ENCODE measurements at places on chromosomes 13 and 19.

DNA sequence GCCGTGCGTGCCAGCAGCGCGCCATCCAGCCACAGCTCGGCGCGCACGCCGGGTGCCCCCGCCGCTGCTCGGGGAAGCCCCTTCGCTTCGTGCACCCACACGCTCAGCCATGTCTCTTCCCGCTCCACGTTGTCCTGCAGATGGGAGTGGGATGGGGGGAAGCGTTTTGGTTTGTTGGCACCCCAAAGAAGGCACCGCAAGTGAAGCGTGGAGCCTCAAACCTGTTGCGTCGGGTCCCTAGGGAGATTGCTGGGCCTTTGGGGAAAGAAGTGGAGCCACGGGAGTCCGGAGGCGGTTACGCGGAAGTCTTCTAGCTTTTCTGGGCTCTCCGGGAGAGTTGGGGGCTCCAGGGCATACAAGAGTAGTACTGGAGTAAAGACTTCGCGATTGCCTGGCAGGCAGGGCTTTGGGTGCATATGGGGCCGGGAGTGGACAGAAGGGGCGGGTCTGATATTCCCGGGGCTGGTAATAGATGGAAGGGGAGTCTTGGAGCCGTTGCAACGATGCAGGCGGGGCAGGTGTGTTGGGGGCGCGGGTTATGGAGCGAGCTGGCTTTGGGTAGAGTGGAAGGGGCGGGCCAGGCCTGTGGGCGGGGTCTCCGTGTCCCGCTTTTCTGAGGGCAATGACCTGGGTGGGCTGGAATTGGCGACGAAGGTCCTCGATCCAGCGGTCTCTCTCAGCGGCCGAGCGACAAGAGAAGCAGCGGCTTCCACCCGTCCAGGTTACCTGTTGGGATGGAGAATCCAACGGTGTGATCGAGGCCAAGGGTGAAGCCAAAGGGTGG is 6.5 kb downstream of the RASAL3 start:
- no peak for DNase-seq

- DNase-seq: no peak
Measured at GRCh38 chr13:68993154-68993553, 1114.5 kb upstream of the ATXN8OS start.

DNA sequence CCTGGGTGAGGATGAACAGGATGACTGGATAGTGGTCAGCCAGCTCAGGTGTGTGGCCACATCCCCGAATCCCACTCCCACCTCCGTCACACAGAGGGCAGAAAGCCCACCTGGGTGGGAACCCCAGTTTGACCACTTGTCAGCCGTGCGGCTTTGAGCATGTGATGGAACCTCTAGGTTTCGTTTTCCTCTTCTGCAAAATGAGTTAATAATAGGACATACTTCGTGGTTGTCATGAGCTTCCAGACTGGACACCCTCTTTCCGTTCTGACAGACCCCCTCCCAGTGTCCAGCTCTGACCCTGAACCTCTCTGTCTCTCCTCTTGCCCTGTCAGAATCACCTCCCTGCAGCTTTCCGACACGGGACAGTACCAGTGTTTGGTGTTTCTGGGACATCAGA is 1.8 kb downstream of the AXL start:
- DNase-seq: no peak

GRCh38 chr13:21344662-21345176 is 114.4 kb downstream of the ZDHHC20 start:
- peak; percentile 78 for DNase-seq

DNA sequence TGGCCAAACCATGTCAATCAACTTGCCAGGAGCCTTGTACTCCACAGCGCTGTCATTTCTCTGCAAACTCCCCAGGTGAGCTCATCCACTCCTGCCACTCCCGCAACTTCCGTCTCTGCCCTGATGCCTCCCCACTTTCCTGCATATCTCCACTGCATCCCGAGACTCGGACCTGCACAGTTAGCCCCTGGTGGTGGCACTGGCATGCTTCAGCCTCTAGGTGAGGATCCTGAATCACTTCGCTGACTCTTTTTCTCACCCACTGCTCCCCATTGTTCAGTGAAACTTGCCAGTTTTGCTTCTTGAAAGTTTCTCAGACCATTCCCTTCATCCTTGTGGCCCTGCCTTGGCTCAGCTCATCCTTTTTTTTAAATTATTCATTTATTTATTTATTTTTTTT is 3.4 kb upstream of the CTU1 start:
- no peak for DNase-seq

DNA sequence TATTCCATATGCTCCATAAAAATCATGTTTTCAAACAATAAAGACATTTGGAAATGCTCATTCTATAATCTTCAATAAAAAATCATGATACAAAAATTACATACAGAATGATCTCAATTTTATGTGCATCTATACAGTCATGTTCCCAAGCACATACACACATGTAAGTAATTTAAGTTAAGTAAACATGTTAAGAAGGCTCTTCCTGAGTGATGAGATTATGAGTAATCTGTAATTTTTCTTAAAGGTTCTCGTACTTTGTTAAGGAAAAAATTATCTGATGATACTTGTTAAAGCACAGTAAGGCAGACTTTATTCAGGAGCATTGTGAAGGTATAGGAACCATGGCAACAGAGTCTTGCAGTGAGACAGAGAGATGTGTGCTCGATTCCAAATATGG is 30.0 kb upstream of the DLEU7 start:
- DNase-seq: no peak

All from GF-D8 (cell line).